ENCODE measurements at places on chromosomes 13 and 19. TPM values are rescaled to one million over a fixed set of nuclear protein-coding genes. Genes with fewer than 3 reads are reported as not detected.

Gene KLK3
- not detected for total RNA-seq

Gene TICAM1
- 3.0 TPM for total RNA-seq

Gene CDC34
- total RNA-seq = 97.4 TPM

Gene MBOAT7
- 83.9 TPM for total RNA-seq

Gene CPAMD8
- total RNA-seq = 0.30 TPM

Gene IFT88
- total RNA-seq = 10.3 TPM

Gene SLC15A1
- total RNA-seq = under 0.01 TPM

Gene DOCK9
- total RNA-seq = 197 TPM

Gene ACER1
- not detected for total RNA-seq

Gene DIS3
- 40.3 TPM for total RNA-seq

Gene PPFIA3
- 5.3 TPM for total RNA-seq
